Left renal cortex interstitium (tissue), 4 donors: ENCODE measurements at places on chromosomes 3 and 15. TPM values are rescaled to one million over a fixed set of nuclear protein-coding genes. Genes with fewer than 3 reads are reported as not detected.

GLCE gene
- 41.4 TPM for polyA plus RNA-seq

- DNase-seq: no peak
Observed at GRCh38 chr3:100875239-100875638, 118.0 kb downstream of the ABI3BP start.

NAALADL2 gene
- polyA plus RNA-seq: 17.5 TPM

DNA sequence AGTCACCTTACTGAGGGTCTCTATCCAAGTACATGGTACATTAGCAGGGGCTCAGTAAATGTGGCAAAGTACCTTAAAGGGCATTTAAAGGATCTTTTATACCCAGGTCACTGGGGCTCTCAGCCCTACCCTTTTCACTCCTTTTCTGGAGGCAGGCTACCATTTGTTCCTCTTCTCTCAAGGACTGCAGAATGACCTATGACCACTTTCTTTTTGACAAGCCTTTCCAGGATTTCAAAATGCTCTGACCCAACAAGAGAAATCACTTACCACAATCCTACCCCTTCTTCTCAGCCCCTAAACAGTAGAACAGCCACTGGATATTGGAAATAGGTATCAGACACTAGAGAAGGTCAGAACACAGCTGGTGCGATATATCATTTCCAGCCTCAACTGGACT, 221.8 kb upstream of the TPRG1 start:
- no peak for DNase-seq

DNA sequence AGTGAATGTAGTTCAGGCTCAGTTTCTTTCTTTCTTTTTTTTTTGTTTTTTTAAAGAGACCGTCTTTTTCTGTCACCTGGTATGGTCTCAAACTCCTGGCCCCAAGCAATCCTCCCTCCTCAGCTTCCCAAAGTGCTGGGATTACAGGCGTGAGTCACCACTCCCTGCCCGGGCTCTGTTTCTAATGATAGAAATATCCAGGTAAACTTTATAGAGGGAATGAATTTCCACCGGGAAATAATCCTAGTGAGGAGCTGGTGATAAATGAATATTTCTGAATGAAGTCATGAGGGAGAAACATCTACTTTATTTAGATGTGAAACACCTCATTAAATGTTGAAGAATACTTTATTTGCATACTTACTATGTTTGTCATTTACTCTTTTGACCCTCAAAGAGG, 7.2 kb downstream of the RNF13 start:
- no peak for DNase-seq

DNA sequence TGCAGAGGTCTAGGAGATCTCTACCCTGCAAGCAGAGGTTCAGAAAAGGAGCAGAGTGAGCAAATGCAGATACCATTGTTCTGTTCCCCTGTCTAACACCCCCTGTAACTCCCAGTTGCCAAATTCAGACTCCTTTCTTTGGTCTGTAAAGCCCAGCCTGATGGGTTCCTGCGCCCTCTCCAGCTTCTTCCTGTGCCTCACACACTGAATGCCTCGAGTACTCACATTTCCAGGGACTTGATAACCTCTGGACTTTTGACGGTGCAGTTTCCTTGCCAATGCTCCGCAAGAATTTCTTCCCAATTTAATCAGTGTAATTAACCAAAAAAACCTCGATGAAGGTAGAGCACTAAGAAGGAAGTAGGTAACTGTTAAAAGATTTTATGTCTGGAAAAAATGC, 19.3 kb downstream of the PDE8A start:
- no peak for DNase-seq
